ENCODE measurements at places on chromosomes 5 and 9. TPM values are rescaled to one million over a fixed set of nuclear protein-coding genes. Genes with fewer than 3 reads are reported as not detected.

DNA sequence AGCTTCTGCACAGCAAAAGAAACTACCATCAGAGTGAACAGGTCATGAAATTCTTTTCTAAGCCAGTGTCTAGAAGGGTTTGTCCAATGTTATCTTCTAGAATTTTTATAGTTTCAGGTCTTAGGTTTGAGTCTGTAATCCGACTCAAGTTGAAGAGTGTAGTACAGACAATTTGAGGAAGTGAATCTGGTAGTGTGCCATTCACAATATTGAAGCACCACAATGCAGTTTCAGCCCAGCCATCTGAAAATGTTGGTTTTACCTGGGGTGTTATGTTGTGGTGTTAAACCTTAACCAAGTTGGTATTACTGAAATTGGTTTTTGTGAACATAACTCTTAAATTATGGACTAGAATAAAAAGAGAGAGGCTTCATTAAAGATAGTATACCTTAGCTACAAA lies 77.2 kb downstream of the ADAMTS16 start:
- DNase-seq, result no peak

- DNase-seq, result no peak
Observed at GRCh38 chr5:66828046-66828547, 231.9 kb downstream of the MAST4 start.

DNA sequence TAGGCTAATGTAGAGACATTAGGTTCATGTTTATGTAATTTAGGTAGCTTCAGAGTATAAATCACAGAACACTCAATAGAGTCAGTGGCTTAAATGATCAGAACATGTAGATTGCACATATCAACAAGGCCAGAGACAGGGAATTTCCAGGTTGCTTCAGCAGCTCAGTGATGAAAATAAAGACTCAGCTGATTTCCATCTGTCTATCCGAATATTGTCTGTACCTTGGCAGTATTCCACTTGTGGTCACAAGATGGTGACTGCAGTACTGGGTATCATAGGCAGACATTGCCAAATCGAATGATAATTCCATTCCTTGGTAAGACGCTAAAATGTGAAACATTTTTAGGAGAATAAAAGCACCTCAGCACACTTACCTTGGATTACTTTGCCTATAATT lies 702.2 kb downstream of the MAT2B start:
- DNase-seq, result no peak

DNA sequence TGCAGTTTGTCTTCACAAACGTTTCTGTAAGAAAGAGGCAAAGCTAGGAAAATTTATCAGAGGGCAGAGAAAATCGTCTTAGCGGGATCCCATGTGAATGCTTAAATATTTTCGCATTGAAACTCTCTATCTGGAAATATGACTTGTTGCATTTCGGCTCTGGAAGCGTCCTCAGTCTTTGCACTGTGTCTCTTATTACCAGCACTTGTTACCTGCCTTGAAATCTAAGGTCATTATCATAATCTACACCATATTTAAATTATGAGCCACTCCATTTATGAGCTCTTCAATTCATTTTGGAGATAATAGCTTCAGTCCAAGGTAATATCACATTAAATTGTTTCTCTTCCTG lies 1.4 kb downstream of the EGFLAM start:
- DNase-seq, result no peak

- peak; percentile 75 for DNase-seq
Observed at GRCh38 chr5:639253-639530, 27.1 kb downstream of the CEP72 start.

GRCh38 chr9:70412832-70413463 lies 1.5 kb downstream of the KLF9 start:
- peak; percentile 96 for DNase-seq

GRCh38 chr9:5529683-5530221 lies 19.4 kb downstream of the PDCD1LG2 start:
- no peak for DNase-seq

DNA sequence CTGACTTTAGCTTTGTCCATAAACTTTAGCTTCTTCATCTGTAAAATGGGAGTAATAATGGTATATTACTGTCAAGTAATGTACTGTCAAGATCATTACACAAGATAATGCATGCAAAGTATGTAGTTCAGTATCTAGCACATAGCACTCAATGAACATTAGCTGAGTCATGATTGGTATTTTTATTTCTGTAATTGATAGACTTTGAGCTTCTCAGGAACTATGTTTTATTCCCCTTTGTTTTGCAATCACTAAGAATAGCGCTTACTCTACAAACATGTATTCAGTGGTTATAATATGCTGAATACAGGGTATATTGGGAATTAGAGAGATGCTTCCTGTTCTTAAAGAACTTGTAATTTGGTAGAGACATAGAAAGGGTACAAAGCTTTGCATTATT lies 142.3 kb upstream of the KLF9 start:
- DNase-seq, result no peak

- DNase-seq, result no peak
Observed at GRCh38 chr5:122674385-122674784, 100.5 kb upstream of the SNX2 start.

DNA sequence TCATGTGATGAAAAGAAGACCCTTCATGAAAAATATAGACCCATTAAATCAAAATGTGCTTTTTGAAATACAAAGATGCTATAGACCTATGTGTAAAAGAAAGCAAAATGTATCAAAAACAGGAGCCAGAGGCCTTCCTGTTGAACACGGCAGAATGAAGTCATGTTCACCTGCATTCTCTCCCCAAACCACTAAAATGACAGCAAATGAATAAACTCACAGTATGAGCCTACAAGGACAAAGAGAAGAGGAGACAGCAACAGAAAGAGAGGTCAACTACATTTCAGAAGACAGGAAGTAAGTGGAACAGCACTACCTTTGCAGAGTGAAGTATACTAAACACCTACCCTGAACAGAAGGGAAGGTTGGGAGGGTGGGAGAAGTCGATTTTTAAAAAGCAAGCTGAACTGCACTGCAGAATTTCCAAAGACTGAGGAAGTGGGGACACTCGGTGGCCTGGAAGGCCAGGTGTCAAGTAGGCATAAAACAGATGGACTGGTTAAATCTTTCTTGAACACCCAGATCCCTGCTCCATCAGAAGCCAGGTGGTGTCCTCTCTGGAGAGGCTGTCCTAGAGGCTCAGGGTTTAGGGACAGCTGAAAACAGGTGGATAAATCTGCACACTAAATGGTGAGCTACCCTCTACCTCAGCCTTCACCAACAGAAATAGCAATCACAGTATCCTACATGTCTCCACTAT lies 48.9 kb downstream of the MED27 start:
- no peak for DNase-seq

- DNase-seq, result no peak
Observed at GRCh38 chr5:17898766-17899165, 264.5 kb downstream of the TAF11L14 start.

GRCh38 chr5:54580997-54581811 lies 63.6 kb downstream of the SNX18 start:
- no peak for DNase-seq

DNA sequence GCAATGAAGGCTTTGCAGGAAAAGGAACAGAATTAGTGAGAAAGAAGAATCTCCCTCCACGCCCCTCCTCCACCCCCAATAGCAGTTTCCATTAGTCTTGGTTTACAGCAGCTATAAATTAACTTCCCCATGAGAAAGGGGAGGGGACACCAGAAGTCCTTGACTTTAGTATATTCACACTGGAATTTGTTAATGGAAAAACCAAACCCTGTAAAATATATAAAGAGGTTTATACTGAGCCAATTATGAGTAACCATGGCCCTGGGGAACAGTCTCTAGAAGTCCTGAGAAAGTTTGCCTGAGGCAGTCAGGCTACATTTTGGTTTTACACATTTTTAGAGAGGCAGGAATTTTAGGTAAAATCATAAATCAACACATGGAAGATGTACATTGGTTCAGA lies 88.5 kb downstream of the ALDH1A1 start:
- DNase-seq, result no peak

DNA sequence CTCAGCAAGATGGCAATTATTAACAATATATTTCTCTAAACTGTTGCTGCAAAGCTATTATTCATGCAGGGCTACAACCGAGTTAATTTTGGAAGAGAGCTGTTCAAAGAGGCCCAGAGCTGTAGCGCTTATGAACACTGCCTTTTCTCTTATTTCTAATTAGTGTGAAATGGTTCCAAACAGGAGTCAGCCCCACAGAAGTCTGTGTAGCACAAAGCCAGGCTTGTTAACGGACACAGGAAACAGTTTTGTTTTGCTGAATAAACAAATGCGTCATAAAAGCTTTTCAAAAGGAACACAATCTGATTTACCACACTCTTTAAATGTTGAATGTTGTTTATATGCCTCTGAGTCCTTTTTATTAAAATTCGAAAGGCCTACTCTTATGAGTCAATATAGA lies 396.5 kb downstream of the ANXA1 start:
- DNase-seq, result no peak

- no peak for DNase-seq
Observed at GRCh38 chr5:109105631-109106267, 304.0 kb downstream of the PJA2 start.

- no peak for DNase-seq
Observed at GRCh38 chr5:97297063-97297703, 114.1 kb upstream of the RIOK2 start.

- no peak for DNase-seq
Observed at GRCh38 chr9:561427-561826, 280.1 kb upstream of the DMRT1 start.

DNA sequence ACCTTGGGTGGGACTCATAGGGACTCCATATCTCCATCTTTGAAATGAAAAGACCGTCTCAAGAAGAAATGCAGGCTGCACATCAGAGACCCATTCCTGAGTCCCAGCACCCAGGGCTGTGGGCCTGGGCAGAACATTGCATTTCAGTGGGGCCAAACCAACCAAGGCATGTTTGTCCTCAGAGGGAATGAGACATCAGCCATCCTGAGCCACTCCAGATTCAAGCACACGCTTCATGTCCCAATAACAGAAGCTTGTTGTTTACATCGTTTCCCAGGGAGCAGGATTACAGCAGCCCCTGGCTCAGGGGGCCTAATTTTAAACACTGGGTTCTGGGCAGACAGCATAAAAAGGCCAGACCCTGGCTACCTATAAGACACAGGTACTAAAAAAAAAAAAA lies 24.3 kb downstream of the DUSP1 start:
- DNase-seq, result peak; percentile 32

- DNase-seq, result no peak
Observed at GRCh38 chr5:126370796-126371718, 52.2 kb upstream of the GRAMD2B start.

- no peak for DNase-seq
Observed at GRCh38 chr5:116525674-116526073, 48.9 kb downstream of the SEMA6A start.

DNA sequence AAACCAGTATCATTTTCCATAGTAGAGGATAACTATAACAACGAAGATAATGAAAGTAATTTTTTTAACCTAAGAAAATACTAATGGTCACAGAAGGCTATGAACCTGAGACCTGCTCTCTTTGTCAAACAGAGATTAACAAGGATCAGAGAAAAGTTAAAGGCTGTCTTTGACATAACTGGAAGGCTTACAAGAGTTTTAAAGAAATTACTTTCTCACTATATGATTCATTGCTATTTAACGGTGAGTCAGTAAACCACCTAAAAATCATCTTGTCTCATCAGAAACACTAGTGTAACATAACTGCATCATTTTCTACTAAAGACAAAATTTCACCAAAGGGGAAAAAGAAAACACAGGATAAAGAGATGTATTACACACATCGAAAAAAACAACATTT lies 19.3 kb downstream of the MLANA start:
- no peak for DNase-seq

- DNase-seq, result no peak
Observed at GRCh38 chr5:40823459-40823858, 11.6 kb downstream of the RPL37 start.

DNA sequence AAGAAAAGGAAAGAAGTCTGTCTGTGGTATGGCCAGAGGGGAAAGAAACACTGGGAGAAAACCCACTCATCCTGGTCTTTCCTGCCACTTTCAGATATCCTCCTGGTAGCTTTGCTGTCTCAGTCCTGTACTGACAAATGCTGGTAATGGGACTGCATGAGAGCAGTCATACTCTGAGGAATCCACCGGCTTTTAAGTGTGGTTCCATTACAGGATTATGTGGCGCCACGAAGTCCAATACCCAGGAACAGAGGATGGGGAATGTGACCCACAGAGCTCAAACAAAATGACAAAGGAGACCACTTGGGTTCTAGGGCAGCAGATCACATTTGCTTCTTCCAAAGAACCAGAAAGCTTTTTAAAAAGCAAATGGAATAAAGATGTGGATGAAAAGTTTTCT lies 26.3 kb upstream of the FBP1 start:
- no peak for DNase-seq

The ZFYVE16 gene
- total RNA-seq, result 35.2 TPM

The ECM2 gene
- 46.1 TPM for total RNA-seq

The DBH gene
- not detected for total RNA-seq

The INSL6 gene
- total RNA-seq, result not detected

The GBGT1 gene
- 19.9 TPM for total RNA-seq

The LCN12 gene
- 0.62 TPM for total RNA-seq

The SLCO6A1 gene
- total RNA-seq, result not detected

The LCN10 gene
- total RNA-seq, result 9.2 TPM

The KIF4B gene
- total RNA-seq, result not detected

The IFNA1 gene
- not detected for total RNA-seq

The DNAJB5 gene
- total RNA-seq, result 82.2 TPM
